ENCODE measurements at places on chromosomes 6 and 20.

DNA sequence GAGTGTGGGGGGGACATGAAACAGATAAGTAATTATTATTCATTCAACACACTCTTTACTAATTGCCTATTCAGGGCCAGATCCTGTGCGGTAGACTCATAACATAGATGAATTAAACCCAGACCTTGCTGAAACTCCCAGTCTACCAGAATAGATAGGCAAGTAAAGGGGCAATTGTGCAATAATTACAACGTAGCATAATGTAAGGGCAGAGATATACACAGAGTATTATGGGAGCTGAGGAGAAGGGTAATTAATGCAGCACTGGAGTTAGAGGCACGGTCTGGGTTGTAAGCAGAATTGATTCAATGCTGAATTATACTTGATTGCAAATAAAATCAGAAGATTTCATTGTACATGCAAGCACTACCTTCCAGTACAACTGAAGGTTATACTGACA is 29.2 kb downstream of the RIMS4 start:
- no peak for DNase-seq

GRCh38 chr20:37185686-37186085 is 6.3 kb upstream of the MROH8 start:
- no peak for DNase-seq

- peak; percentile 90 for DNase-seq
These were observed 115.2 kb downstream of the MRPL14 start for GRCh38 chr6:44012078-44012493.

GRCh38 chr6:83431545-83432155 is 799 bp upstream of the ME1 start:
- DNase-seq, result no peak

- no peak for DNase-seq
These were observed 327.1 kb upstream of the PRDM1 start for GRCh38 chr6:105759015-105759414.

DNA sequence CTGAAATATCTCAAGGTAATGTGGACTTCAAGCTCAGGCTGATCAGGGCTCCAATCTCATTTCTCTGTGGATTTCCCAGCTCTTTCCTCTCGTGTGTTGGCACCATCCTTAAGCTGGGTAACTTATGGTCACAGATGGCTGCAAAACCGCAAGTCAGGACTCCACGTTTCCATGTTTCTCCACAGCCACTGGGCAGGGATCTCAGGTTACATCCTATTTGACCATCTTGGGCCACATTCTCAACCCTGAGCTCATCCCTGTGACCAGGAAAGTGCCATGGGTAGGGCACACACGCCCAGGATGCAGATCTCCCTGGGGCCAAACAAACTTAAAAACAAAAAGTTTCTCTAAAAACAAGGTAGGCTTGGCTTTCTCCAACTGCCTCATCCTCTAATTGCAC is 15.4 kb downstream of the RPS6KA2 start:
- DNase-seq, result no peak

DNA sequence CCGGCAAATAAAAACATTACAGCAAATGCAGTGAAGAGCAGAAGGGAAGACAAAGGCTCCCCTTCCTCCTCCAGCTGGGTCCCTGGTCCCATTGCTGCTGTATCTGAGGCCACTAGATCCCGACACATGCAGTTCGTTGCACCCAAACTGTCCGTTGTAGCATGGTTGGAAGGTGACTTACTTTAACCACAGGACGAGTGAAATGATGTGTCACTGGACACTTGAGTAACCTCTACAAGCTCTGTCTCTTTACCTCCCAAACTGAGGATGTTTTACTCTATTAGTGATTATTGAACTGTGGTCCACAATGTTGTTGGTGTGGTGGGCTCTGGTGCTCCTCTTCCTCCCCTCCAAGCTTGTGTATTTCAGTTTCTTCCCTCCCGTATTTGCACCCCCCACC is 46.2 kb upstream of the ARMH2 start:
- DNase-seq, result no peak

DNA sequence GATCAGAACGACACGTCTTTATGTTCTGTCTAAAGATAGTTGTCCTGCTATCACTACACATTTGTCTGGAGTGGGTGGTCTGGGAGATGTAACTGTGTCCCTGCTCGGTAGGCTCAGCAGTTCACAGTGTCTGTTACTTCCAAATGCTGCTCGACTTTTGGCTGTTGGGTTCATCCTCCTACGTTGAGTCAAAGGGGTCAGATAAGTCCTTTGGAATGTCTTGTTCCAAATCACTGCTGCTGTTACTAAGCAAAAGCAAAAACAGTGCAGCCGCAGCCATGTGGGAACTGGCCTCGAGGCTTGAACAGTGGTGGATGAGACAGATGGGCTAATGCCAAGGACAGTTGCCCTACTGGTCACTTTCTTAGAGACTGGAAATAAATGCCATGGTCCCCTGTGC is 272.2 kb upstream of the MAP3K7 start:
- no peak for DNase-seq

GRCh38 chr20:44422083-44422482 is 53.6 kb upstream of the TTPAL start:
- DNase-seq, result peak; percentile 54

DNA sequence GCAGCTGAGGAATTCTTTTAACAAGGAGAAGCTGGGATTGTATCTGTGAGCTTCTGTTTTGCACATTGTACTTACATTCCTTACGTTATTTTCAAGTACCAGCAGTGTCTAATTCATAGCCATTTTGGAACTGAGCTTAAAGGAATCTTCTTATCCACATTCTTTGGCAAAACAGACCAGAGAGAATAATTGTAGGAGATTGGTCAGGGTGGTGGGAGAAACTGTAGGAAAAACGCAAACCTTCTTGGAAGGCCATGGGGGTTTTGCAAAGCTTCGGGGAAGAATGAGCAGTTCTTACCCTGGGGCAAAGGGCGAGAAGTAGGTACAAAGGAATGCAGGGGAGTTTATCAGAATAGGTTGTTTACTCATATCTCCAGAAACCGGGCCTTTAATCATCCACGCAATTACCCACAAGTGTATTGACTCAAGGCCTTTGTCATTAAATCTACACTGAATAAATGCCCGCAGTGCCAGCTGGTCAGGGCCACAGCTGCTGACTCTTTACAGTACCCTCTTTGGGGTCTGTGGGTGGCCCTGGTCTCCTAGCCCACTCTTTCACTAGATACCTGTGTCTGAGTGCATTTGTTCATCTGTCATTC is 39.6 kb upstream of the SPTLC3 start:
- DNase-seq, result no peak

- DNase-seq, result no peak
These were observed 111.6 kb upstream of the EYA4 start for GRCh38 chr6:133129556-133129955.

DNA sequence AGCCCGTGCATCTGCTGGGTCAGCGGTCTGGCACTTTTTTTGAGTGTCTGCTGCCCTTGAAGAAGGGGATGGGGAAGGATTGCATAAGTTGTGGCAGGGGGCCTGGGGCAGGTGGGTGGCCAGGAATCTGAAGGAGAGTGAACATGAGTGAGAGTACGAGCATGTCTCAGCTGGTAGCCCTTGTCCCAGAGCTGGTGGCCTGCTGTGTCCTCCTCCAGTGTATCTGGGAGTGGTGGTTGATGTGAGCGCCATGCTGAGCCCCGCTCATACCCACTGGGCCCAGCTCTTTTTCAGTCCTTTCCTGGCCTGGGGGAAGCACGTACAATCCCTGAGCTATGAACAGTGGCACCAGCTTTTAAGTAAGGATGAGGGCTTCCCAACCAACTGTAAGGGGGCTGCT is 136.2 kb upstream of the AGPAT4 start:
- no peak for DNase-seq

- DNase-seq, result no peak
These were observed 144.2 kb upstream of the FBXL4 start for GRCh38 chr6:99091985-99092384.

DNA sequence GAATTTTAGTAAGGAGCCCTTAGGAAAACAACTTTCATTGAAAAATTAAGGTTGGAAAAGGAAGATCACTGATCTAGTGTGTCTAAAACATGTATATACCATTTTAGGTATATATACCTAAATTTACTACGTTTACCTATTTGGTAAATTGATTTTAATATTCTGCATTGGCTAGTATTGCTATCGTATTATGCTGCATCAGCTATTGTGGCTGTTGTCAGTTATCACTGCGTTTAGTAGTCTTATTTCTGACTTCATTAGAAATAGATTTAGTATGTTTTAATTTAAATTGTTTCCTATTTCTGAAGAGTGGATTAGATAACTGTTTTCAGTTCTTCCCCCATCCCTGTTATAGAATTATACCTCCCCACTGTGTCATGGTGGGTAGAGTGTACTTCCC is 101.7 kb upstream of the ARG1 start:
- no peak for DNase-seq

DNA sequence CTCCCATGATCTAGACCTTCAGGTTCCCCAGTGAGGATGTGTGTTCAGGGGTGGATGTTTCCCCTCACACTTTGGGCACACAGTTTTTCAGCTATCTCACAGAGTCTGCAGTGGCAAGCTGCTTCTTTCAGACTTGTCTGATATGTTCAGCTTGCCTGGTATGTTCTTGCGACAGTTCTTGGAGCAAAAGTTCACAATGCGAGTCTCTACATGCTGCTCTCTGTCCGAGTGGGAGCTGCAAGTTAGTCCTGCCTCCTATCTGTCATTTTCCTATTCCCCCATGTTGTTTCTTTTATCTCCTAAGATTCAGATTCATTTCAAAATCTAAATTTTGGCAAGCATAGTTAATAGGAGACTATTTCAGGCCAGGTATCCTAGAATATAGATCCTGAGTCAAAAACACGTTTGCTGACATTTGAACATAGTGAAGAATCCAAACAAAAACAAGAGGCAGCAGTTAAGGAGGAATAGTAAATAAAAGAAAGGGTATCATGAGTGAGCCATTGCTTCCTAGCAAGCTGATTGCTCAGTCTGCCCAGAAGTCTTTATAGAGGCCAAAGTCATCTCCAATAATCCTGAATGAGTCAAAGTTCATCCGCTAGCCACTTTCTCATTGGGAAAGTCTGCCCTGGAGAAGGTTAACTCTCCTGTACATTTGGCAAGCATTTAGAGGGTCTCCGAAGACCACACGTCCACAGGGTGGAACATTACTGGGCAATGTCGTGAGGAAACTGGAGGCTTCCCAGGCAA is 140.2 kb upstream of the MOCS1 start:
- DNase-seq, result no peak

DNA sequence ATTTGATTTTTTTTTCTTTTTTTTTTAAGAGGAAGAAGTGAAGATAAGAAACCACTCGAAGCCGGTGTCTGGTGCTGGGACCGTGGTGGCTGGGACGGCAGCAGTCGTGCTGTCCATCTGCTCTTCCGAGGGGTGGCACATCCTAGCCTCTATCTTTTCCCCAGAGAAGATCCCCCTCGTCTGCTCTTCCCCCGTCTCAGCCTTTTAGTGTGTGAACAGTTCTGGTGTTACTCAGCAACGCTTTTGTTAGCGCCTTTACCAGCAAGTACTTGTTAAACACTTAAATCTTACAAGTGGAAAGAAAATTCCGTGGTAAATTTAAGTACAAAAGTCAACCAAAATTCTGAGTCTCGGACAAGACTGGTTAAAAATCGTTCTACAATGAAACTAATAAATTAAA is 90.1 kb downstream of the RSPH3 start:
- no peak for DNase-seq

DNA sequence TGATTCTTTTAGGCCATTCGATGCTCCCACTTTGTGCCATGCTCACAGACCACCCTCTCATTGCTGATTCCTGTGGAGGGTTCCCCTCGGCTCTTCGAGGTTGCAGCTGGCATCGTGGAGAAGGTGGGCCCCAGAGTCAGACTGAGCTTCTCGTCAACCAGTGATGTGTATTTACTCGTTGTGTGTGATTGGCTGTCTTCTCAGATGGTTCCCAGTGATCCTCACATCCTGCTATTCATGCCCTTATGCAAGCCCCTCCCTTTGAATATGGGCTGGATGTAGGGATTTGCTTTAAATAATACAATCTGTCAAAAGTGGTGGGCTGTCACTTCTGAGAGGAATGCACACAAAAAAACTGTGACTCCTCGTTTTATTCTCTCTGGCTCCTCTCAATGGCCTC is 99.6 kb upstream of the ENPP5 start:
- DNase-seq, result no peak

- DNase-seq, result no peak
These were observed 89.7 kb downstream of the MDGA1 start for GRCh38 chr6:37607944-37608343.

DNA sequence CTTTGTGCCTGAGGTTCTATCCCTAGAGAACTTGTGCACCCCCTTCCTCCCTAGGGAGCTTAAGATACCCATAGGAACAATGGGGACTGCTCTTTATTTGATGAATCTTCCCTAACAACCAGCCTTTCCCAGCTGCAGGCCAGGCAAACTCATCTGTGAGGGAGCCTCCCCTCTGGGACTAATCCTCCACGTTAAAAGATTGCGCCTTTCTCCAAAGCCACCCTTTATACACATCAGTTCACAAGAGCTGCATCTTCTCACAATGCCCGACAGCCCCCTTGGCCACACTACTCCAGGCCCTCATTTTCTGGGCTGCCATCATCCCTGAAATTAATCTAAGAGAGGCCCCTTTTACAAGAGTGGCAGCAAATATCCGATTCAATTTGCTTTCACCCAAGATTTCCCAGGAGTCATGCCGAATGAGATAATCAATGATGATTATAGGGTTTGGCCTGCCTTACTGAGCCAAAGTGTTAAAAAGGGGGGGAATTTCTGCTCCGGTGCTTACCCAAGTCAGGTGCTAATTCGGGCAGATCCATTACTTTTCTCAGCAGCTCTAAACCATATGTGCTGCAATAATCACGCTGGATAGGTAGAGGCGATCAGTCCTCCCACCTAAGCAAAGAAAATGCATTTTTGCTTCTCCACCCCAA is 336.5 kb downstream of the KIF16B start:
- no peak for DNase-seq

DNA sequence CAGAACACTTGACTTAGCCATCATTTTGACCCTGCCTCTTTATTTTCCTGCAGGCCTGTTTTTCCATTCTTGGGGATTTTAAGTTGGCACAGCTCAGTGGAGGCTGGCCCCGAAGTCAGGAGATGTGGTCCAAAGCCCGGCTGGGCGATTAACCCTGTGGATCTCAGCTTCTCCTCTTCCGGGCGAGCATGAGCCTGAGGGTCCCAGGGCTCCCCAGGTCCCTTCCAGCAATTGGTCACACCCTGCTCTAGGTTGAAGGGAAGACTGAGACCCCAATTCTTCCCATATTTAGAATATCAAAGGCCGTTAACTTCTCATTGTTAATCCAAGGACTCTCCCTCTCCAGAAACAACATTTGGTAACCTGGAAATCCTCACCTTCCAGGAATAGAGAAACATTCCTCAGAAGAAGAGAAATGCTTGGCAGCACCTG is 2.3 kb downstream of the THBS2 start:
- DNase-seq, result no peak

GRCh38 chr20:50295762-50296449 is 105.3 kb downstream of the CEBPB start:
- DNase-seq, result no peak

Measured in H54 (cell line).